ENCODE measurements at places on chromosomes 7 and 10.

GRCh38 chr7:137591421-137591837, 247.9 kb upstream of the PTN start:
- DNase-seq = no peak

- DNase-seq = no peak
Observed at GRCh38 chr10:6053816-6054631, 8.1 kb downstream of the IL2RA start.

DNA sequence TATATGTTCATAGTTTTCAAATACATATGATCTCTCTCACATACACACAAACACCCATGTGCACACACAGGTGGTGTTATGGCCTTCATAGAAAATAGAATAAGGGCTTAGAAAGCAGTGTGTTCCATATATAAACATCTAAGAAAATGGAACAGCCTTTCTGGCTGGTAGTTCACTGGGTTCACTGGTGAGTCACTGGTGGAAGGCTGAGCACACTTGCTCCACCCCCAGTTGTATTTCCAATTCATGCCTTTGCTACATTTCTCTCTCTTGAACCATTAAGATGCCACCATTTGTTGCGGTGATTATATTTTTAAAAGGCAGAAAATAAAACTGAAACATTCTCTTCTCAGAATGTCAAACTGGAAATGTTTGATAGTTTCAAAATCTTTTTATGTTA, 252.1 kb downstream of the GLI3 start:
- DNase-seq = no peak

DNA sequence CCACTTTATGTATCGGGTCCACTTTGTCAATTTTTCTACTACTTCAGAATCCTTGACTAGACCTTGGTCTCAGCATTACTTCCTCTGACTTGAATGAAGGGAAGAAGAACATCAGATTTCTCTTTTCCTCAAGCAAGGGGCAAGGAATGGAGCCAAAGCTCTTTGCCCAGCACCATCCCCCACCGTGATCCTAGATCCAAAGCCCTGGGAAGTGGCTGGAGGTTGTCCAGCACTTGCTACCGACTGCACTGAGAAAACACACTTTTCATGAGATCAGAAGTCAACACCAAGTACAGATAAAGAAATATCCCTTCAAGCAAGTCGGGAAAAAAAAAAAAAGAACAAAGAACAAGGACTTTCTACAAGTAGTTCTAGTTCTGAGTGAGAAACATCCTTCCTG, 102.1 kb upstream of the DDC start:
- DNase-seq = no peak

DNA sequence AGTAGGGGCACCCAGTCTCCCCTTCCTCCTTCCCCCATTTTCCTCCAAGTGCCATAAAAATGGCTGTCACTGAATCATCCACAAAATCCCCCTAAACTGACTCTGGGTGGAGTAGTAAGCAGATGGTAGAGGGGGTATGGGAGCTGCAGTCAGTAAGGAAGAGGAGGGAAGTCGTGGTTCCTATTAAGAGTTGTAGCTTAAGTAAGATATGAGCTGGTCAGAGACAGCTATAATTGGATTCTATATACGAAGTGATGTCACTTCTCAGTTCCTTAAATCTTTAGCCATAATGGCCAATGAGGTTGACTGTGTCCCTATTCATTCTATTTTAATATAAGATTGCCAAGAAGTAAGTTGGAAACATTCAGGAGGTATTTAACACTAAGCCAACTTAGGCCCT, 131.7 kb downstream of the SLC16A9 start:
- no peak for DNase-seq

GRCh38 chr7:151432658-151433521, 7.1 kb downstream of the CRYGN start:
- DNase-seq = peak; percentile 51

DNA sequence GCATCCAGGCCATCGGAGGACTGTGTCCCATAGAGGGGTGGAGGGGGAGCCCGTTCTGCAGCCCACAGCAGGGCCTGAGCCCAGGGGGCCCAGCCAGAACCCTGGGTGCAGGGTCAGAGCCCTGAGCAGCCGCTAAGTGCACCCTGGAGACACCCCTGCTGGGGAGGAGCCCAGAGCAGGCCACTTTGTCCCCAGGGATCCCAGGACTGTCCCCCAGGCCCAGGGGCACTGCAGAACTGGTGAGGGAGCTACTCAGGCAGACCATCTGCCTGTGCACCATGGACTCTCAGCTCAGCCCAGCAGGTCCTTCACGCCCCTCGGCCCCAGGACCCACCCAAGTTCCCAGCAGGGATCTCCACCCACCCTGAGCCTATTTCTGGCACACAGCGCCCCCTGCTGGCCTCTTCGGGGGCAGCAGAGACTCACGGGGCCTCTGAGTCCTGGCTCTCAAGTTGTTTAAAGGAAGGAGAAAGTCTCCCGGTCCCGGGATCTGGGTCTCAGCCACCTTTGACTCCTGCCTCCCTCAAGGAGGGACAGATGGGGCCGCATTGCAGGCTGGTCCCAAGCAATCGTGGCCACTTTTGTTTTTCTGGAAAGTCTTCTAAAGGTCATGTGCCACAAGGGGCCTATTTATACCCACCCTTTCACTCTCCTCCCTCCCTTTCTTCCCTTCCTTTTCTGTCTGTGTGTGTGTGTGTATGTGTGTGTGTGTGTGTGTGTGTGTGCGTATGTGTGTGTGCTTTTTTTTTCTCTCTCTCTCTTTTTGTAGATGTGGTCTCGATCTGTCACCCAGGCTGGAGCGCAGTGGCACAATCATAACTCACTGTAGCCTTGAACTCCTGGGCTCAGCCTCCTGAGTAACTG, 90.3 kb downstream of the MYL10 start:
- peak; percentile 23 for DNase-seq
